ENCODE measurements at places on chromosomes 1 and 21. TPM values are rescaled to one million over a fixed set of nuclear protein-coding genes. Genes with fewer than 3 reads are reported as not detected.

The RASSF5 gene
- 3.9 TPM for total RNA-seq

The SELP gene
- total RNA-seq, result 9.0 TPM

The CLCA4 gene
- not detected for total RNA-seq

The CCDC17 gene
- 1.0 TPM for total RNA-seq

The ZBTB48 gene
- total RNA-seq, result 11.7 TPM

The TMEM52 gene
- 2.1 TPM for total RNA-seq

The LAX1 gene
- 0.24 TPM for total RNA-seq

The PTPRC gene
- total RNA-seq, result 7.2 TPM

The NPHS2 gene
- total RNA-seq, result not detected

The HUNK gene
- total RNA-seq, result 0.19 TPM

The EDN2 gene
- 0.27 TPM for total RNA-seq

The C8A gene
- not detected for total RNA-seq

The PDC gene
- total RNA-seq, result not detected

The ELAVL4 gene
- not detected for total RNA-seq

The USP21 gene
- 19.0 TPM for total RNA-seq

The RPE65 gene
- total RNA-seq, result not detected

The RNF207 gene
- total RNA-seq, result 70.1 TPM

The ACTA1 gene
- total RNA-seq, result 577 TPM

The PBX1 gene
- total RNA-seq, result 69.1 TPM

The LEFTY1 gene
- 0.13 TPM for total RNA-seq

The F3 gene
- 21.5 TPM for total RNA-seq

The FBLIM1 gene
- total RNA-seq, result 99.1 TPM

The TMPRSS3 gene
- total RNA-seq, result not detected

The TMPRSS2 gene
- total RNA-seq, result not detected

The TTLL10 gene
- total RNA-seq, result 0.22 TPM

The TMEM9 gene
- total RNA-seq, result 20.7 TPM

The ADCY10 gene
- 0.05 TPM for total RNA-seq

The NBPF15 gene
- total RNA-seq, result 6.7 TPM

The INAVA gene
- total RNA-seq, result not detected

The FAM78B gene
- 4.2 TPM for total RNA-seq

The TEX50 gene
- not detected for total RNA-seq

The LRRN2 gene
- total RNA-seq, result 1.7 TPM

The GJA4 gene
- total RNA-seq, result 20.9 TPM

The IL10RB gene
- total RNA-seq, result 8.8 TPM

The KMO gene
- 0.56 TPM for total RNA-seq

The KANK4 gene
- 0.38 TPM for total RNA-seq

The DFFB gene
- total RNA-seq, result 2.8 TPM

The SLC9C2 gene
- not detected for total RNA-seq

The THEM5 gene
- total RNA-seq, result not detected

The CLCA2 gene
- not detected for total RNA-seq

The ATP1A4 gene
- total RNA-seq, result 0.40 TPM

Measured in Right ventricle myocardium superior (tissue), 1 donor.